AML-193 (cell line): ENCODE measurements at places on chromosomes 7 and 10.

DNA sequence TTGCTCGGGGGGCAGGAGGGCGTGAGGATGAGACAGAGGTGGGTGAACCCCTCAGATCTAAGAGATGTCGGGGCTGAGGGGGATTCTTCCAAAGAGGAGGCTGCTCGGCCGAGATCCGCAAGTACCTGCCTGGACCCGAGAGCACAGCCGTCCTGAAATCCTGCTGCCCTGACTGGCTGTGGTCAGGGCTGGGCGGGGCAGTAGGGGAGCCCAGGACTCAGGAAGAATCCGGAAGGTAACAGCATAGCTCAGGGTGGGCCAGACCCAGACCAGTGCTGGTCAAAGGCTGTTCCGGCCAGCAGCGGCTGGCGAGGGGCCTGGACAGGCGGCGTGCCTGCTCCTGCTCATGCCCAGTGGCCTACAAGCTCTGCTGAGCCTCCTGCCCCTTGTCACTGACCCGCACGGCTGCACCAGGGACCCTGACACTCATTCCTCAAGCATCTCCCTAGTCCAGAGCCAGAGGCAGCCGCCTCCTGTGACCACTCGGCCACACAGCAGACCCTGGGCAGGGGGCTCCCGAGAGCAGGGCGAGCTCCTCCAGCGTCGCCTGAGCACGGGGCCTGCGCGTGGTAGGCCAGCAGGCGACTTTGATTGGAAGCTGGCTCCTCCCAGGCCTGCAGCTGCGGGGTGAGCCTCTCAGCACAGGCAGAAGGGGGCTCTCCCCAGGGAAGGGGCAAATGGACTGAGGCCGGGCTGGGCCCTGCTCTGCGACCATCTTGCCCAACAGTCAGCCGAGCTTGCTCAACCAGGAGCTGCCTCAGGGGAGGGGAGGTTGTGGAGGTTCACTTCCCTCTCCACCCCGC is 3.1 kb upstream of the ADAP1 start:
- DNase-seq: peak; percentile 74

DNA sequence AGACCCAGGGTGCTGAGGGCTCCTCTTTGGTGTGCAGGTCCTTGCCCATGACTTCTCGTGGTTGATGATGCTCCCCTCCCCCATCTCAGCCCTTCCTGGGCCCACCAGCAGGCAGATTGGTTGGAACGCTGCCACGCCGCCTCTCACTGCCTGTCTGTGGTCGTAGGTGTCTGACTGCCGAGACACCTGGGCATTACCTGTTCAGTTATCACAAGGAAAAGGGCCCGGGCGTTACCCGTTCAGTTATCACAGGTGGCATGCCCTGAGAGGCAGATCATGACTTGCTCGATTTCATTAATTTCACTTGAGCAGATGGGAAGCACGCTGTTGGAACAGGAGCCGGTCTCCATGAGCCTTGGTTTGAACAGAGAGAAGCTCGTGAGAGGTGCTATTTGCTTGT is 42.5 kb downstream of the TACR2 start:
- no peak for DNase-seq

GRCh38 chr7:151773797-151774196 is 103.1 kb downstream of the PRKAG2 start:
- no peak for DNase-seq

DNA sequence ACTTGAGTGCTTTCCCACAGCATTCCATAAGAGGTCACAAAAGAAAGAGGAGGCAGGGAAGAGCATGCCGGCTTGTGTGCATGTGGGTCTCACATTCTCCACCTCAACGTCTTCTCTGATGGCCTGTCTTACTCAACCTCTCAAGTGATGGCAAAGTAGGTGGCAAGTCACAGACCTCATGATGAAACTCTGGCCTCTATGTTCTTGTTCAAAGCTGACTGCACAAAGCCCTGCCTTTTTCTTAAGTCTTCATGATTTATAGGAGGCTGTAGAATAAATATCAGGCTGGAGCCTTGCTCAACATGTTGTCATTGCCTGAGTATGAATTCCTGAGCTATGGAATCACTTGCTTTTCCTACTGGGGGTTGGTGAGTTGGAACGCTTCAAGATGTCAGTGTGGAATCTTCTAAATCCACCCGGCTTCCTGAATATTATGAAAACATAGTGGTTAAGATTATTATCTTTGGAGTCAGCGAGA is 213.6 kb upstream of the INHBA start:
- no peak for DNase-seq

DNA sequence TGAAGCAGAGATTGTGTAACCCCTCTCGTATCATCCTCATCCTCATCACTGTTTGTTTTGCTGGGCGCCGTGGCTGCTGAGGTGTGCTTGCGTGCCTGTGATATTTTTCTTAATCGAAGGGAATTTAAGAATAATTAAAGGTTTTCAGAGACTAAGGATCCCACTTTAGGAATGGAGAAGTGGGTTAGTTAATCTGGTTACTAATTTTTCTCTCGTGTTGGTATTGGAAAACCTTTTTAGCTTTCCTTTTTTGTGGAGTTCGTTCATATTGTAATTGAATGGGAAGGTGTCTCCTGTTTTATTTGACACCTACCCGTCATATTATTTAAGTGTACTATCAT is 1.3 kb downstream of the UBN2 start:
- DNase-seq: peak; percentile 24

- no peak for DNase-seq
Measured at GRCh38 chr7:28055161-28055544, 125.4 kb downstream of the JAZF1 start.
